ENCODE measurements at places on chromosomes 3 and 15.

GRCh38 chr3:32662647-32663046 lies 22.3 kb upstream of the CNOT10 start:
- DNase-seq = no peak

- DNase-seq = no peak
Observed at GRCh38 chr3:120503727-120504616, 53.2 kb upstream of the FSTL1 start.

GRCh38 chr3:15936312-15936711 lies 138.5 kb upstream of the ANKRD28 start:
- no peak for DNase-seq

GRCh38 chr15:66783314-66783713 lies 81.3 kb downstream of the SMAD6 start:
- no peak for DNase-seq

- DNase-seq = no peak
Observed at GRCh38 chr3:112038863-112039262, 4.3 kb downstream of the TMPRSS7 start.

DNA sequence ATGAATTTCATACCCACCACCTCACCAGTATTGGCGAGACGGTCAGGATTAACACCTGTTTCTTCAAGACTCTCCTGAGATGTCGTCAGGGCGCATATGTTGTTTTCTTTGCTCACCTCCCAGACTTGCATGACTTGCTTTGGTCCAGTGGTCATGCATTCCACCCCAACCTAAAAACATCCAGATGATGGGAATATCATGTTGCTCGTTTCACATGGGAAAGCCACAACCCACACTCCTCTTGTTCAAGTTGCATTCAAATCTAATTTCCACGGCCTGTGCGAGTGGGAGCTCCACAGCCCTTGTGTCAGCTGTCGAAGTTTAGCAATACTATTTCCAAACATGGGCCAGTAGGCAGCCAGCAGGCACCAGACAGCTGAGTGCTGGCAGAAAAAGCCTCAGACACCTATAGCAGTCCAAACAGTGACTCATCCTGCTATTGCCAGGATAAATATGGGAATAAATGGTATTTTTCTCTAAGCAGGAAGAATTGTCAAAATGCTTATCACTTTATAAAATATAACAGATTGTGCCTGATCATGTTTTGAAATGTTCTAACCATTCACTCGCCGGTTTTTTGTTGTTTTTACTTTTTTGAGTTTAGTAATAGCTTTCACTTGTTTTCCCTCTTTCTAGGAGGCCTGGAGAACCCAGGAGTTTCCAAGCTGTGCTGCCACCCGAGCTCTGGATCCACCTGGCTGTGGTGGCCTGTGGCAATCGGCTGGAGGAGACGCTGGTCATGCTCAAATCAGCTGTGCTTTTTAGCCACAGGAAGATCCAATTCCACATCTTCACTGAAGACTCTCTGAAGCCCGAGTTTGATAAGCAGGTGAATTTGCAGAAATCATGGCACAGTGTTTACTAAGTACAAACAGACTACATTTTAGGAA lies 20.1 kb downstream of the GXYLT2 start:
- no peak for DNase-seq

DNA sequence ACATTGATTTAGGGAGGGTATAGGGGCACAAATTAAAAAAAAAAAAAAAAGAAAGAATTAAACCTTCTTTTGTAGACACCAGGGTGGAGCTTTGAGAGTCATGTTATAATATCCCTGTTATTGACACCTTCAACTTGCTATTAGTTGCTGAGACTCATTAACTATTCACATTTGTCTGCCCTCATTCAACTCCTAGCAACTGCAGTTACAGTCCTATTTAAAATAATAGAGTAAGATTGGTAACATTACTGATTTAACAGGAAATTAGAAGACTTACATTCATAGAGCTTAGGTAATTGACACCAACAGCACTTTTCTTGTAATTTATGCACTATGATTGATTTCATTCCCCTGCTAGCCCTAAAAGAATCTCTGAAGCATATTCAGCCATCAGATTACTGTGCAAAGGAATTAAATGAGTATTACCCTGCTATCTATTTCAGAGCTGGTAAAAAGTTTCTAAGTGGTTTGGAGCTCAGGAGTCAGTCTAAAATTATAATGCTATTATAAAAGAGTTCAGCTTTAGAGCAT lies 148.8 kb upstream of the TBL1XR1 start:
- no peak for DNase-seq

All from Panc1 (cell line).